ENCODE measurements at places on chromosomes 1 and 21.

GRCh38 chr21:45499970-45500577 lies 42.2 kb downstream of the SLC19A1 start:
- DNase-seq: no peak

- DNase-seq: no peak
Observed at GRCh38 chr1:94416901-94417727, 1.1 kb upstream of the ABCD3 start.

DNA sequence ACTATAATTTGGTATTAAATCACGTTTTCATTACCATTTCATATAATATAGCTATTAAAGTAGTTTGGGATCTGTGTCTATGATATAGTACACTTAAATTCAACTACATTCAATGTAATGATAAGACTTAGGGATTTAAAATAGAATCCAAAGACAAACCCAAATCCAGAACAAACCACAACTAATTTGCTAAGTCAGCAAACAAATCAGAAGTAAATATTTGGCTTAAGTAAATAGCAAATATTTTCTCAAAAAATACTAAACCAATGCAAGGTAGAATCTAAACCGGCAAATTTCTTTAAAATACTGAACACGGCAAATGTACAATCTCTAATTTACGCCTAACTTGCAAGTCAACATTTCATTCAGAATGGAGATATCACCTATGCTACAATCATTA lies 16.8 kb downstream of the YY1AP1 start:
- DNase-seq: no peak

DNA sequence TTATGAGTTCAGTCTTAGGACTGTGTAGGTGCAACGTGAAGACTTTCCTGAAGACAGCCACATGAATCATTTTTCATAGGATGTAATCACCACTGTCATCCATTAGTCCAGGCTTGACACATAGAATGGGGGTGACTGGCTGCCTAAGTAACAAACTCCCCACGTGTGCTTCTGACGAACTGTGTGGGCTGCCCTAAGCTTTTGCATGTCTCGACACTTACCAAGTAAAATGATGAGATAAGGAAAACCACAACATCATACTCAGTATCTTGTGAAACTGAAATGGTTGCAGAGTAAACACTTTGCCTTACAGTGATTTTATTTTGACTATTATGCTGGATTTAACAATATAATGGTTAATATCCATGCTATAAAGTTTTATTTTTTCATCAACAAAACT lies 19.5 kb downstream of the ERG start:
- DNase-seq: no peak

DNA sequence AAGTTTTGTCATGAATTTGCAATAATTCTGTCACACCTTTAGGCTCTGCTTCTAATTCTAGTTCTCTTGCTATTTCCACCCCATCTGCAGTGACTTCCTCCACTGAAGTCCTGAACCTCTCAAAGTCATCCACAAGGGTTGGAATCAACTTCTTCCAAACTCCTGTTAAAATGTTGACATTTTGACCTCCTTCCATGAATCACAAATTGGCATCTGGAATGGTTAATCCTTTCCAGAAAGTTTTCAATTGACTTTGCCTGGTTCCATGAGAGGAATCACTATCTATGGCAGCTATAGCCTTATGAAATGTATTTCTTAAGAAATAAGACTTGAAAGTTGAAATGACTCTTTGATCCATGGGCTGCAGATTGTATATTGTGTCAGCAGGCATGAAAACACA lies 19.7 kb upstream of the SFT2D2 start:
- DNase-seq: no peak

- no peak for DNase-seq
Observed at GRCh38 chr21:45250914-45251634, 36.6 kb downstream of the POFUT2 start.

GRCh38 chr1:150227228-150227627 lies 8.7 kb downstream of the ANP32E start:
- no peak for DNase-seq

- no peak for DNase-seq
Observed at GRCh38 chr1:9890224-9890731, 19.8 kb downstream of the CTNNBIP1 start.

- no peak for DNase-seq
Observed at GRCh38 chr21:27564684-27565301, 597.9 kb upstream of the ADAMTS5 start.

DNA sequence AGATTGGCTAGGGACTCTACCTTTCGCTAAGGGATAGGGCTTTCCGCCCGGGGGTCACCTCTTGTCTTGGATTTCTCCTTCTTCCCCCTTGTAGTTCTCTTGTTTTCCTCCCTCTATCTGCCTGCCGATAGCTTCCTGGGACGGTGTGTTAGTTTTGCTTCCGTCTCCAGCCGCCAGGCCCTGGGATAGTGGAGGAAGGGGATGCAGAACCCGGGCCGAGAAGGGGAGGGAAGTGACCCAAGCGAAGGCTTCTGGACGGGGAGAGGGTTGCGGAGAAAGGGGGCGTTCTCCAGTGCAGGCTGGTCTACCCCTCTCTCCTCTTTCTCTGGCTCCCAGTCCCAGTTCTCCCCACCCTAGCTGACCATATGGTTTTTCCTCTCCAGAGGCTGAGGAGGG lies 871 bp downstream of the TUFT1 start:
- no peak for DNase-seq

- no peak for DNase-seq
Observed at GRCh38 chr1:203088441-203088840, 2.6 kb upstream of the MYOG start.

DNA sequence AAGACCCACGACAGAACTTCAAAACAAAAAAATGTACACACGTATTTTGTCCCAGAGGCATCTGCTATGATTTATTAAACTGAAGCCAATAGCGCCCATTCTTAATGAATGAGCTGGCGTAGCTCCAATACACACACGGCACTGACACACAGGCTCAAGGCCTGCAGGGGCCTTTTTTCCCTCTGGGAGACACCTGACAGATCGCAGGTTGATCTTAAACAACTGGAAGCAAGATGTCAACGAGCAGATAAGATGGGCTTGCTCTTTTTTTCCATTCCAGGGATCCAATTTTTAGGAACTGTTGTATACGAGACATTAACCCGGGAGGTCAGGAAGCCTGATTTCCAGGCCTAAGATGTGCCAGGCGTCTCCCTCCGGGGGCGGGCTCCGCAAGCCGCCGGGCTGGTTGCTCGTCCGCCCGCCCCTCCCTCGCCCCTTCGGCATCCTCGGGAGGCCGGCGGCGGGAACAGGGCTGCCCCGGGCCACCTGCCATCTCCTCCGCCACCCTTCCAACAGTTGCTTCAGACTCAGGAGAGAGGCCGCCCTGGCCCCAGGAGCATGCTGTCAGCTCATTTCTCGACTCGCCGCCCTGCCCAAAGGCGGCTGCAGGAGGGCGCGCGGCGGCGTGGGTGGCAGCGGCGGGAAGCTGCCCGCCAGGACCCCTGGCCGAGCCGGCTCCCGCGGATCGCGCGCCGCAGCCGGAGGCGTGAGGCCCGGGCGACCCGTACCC lies 735 bp downstream of the TTC13 start:
- DNase-seq: no peak

DNA sequence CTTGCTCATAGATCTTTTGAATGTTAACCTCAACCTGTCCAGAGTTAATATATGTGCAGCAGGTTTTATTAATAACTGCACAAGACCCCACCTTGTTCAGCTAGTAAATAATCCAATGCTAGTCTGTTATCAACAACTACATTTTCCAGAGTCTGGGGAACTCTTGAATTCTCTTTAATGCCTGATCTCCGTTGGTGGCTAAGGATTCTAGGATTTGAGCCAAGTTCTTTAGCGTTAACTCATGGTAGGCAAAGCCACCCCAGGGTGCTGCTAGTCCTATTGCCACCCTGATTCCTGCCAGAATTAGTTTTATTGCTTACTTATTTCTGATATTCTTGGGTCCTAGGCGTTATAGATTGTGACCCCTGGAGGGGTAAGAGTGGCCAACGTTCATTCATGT lies 12.8 kb downstream of the BACE2 start:
- DNase-seq: no peak

- no peak for DNase-seq
Observed at GRCh38 chr1:184408580-184408979, 21.8 kb downstream of the C1orf21 start.

- DNase-seq: no peak
Observed at GRCh38 chr1:20720631-20721091, 2.9 kb upstream of the KIF17 start.

DNA sequence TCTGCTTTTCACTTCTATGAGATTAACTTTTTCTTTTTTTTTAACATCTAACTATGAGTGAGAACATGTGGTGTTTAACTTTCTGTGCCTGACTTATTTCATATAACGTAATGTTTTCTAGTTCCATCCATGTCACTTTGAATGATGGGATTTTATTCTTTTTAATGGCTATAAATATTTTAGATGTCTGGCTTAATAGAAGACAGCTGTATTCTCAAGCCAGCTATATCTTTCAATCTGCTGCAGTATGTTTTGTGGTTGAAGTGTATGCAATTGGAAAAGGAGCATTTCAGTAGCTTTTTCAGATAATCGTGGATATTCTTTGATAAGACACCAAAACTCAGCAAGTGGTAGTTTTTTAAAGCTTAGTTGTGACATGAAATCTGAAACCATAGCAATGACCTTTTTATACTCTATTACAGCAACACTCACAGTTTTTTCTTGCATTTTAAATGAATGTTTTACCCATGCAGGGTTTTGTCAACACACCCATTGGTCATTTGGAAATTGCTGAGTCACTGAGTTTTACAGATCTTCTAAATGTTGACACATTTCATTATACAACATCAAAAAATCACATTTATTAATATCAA lies 5.7 kb upstream of the SVBP start:
- no peak for DNase-seq

GRCh38 chr1:96962751-96963211 lies 241.2 kb downstream of the PTBP2 start:
- DNase-seq: no peak

DNA sequence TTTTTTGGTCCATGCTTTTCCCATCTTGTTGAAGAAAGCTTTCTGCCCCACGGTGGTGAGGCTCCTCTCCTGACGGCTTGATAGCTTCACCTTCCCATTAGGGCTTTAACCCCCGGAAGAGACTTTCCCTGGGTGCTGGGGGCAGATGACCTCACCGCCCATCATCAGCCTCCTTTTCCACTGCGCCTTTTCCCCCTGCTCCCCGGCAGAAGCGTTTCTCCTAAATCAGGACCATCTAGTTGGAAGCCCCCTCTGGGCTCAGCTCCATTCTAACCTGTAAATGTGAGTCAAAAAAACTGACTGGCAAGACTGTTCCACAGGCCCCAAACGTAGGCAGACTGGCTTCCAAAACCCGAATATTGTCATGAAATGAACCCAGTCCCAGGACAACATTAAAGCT lies 6.7 kb downstream of the POFUT2 start:
- DNase-seq: no peak

- no peak for DNase-seq
Observed at GRCh38 chr1:165138960-165139359, 217.6 kb downstream of the LMX1A start.

- no peak for DNase-seq
Observed at GRCh38 chr1:29176576-29176975, 5.1 kb downstream of the SRSF4 start.

- no peak for DNase-seq
Observed at GRCh38 chr1:42089246-42089645, 64.0 kb upstream of the GUCA2B start.

DNA sequence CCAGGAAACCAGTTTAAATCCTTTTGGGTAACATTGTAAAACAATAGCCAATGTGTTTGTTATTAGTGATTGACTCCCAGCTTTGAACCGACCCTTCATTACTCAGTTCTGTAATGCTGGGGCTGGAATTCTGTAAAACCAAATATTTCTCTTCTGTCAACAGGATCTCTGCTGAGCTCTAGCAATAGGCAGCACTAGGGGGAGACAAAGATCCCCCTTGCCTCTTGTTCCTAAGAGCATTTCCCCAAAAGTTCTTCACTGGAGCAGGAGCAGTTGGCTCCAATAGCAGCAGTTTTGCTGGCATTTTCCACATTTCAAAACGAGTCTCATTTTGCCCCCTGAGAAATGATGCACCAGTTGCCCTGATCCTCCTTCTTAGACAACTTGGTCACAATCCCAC lies 1671.1 kb downstream of the MRPL39 start:
- DNase-seq: no peak
